ENCODE measurements at places on chromosomes 6 and 20.

- no peak for DNase-seq
Measured at GRCh38 chr20:46312075-46312944, 4.0 kb upstream of the CDH22 start.

GRCh38 chr6:142045380-142046278, 87.1 kb upstream of the GJE1 start:
- no peak for DNase-seq

- DNase-seq: no peak
Measured at GRCh38 chr20:22462975-22463914, 121.1 kb downstream of the FOXA2 start.

- DNase-seq: no peak
Measured at GRCh38 chr6:97473979-97474378, 191.0 kb upstream of the MMS22L start.

DNA sequence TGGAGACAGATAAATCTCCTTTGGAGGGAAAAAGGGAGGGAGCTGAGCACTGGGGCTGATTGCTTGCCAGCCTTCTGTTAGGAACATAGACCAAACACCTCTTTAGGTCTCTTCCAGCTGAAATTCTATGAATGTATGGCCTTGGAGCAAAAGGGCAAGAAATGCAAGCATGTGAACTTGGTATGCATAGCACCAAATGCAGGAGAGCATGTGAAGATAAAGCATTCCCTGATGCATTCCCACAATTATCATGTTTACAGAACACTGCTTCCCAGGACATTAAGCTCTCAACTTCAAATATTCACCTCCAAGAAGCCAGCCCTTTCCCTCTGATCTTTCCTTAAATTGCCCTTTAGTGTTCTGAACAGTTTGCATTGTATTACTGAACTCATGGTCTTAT, 15.6 kb downstream of the RIPOR2 start:
- DNase-seq: no peak

DNA sequence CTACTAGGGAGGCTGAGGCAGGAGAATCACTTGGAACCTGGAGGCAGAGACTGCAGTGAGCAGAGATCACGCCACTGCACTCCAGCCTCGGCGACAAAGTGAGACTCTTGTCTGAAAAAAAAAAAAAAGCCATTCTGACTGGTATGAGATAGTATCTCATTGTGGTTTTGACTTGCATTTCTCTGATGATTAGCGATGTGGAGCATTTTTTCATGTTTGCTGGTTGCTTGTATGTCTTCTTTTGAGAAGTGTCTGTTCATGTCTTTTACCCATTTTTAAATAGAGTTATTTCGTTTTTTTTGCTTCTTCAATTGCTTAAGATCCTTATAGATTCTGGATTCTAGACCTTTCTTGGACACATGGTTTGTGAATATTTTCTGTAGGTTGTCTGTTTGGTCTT, 103.5 kb upstream of the SIM1 start:
- no peak for DNase-seq

GRCh38 chr6:77264970-77265369, 198.3 kb downstream of the HTR1B start:
- DNase-seq: no peak

DNA sequence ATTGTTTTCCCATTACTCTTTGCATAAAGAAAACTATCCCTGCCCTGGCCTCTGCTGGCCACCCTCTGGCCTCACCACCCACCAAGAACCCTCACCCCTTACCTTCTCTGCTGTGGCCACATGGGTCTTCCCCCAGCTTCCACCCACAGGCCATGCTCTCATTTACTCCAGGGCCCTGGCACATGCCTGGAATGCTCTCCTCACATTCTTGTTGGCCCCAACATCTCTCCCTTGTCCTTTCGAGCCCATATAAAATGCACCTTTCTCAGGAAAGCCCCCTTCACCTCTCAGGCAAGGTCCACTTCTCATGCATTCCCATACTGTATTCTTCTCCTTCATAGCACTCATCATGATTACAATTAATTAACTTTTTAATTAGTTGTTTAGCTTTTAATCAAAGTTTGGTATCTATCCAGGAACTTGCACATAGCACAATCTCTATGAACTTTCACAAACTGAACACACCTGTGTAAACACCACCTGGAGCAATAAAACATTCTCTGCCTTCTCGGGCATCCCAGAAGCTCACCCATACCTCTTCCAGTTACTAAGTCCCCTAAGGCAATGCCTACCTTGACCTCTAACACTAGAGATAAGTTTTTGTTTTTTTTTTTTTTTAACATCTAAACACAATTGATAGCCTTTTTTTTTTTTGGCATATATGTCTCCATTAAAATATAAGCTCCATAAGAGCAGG, 617.2 kb downstream of the PTPRT start:
- no peak for DNase-seq

DNA sequence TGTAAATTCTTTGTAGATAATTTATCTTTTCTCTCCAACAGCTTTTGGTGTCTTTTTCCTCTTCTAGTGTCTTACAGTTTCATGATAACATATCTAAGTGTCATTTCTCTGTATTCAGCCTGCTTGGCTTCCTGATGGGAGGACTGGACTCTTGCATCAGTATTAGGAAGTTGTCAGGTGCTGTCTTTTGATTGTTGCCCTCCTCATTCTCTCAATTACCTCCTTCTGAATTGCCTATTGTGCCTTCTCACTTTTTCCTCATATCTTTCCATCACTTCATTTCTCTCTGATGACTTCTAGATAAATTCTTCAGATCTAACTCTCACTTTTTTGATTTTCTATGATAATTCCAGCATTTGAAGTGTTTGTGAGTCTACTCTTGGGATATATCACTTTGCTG, 154.4 kb upstream of the MLIP start:
- DNase-seq: no peak

DNA sequence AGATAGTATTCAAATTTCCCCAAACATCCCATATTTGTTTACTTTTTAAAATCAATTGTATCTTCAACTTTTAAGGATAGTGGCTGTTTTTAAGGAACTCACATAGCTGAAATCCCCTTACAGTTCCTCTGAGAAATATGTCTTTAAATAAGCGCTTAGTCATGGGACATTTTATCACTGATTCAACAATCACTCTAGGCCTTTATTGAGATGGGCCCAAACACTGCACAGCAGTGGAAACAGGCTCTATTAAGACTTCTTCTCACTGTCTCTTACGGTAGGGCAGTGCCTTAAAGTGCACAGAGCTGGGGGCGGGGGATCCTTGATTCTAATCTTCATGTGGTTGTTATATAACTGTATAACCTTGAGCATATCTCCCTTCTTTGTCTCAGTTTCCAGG, 59.8 kb upstream of the RREB1 start:
- no peak for DNase-seq

- no peak for DNase-seq
Measured at GRCh38 chr20:32132911-32133549, 23.5 kb downstream of the TM9SF4 start.

DNA sequence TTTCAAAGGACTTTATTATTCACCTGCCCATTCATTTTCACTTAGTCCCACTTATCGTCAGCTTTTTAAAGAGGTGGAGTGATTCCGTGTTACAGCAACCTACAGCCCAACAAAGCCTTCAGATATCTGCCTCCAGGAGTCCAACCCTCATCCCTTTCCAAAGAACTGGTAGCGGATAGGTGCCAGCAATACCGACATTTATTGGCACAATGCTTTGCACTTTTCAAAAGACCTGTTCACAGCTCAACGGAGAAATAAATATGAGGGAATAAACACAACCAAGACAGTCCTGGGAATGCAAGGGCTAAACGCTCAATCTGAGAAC, 819 bp upstream of the MTRF1L start:
- DNase-seq: no peak

All from activated T-helper 1 cell treated with anti-CD3 and anti-CD28 coated beads, Interleukin-2, amount 50 U/mL, for 16 hours (primary cell).